Dermis microvascular lymphatic vessel endothelial cell (primary cell): ENCODE measurements at places on chromosomes 4 and X. TPM values are rescaled to one million over a fixed set of nuclear protein-coding genes. Genes with fewer than 3 reads are reported as not detected.

DNA sequence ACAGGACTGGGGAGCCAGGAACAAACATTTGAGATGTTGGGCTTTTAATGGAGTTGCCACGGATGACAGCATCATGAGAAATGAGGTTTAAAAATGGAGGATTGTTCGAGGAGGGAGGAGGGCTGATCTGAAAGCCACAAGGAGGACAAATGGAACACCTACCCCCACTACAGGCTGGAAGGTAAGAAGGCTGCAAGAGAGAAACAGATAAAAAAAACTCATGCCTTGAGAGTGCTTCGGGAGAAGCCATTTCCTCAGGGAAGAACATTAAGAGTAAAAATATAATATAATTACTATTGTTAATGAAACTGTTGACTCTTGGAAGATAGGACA is 119.5 kb upstream of the MAP9 start:
- no peak for DNase-seq

DNA sequence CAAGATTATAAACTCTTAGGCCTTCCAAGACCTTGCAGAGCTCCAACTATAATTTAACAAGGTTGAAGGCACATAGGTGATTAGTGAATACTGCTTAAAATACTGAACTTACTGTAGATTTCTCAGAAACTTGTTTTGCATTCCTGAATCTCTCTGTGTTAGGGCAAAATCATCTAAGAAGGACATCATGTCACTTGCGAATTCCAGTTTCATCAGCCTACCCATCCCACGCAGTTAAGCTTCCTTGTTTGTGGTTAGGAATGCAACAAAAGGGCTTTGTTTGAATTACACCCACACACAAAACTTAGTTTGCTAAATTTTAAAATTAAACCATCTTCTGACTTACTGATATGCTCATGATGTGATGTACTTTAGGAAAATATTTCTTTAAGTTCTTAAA is 174.0 kb downstream of the SOWAHB start:
- no peak for DNase-seq

DNA sequence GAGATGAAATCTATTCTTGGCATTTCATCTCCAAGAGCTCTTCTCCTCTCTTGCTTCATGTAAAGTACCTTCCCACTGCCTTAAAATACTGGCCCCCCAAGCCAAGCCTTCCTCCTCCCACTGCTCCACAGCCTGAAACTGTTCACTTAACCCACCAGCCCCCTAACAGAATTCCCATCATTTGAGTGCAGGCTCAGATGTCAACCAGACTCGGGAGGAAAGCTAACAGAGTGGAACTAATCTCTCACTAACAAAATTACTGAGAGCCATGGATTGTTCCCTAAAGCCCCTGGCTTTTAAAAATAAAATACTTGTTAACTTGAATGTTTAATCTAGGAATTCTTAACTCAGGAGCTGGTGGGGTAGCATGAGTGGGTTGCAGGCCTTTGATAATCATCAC is 7.1 kb upstream of the DCUN1D4 start:
- DNase-seq = no peak

DNA sequence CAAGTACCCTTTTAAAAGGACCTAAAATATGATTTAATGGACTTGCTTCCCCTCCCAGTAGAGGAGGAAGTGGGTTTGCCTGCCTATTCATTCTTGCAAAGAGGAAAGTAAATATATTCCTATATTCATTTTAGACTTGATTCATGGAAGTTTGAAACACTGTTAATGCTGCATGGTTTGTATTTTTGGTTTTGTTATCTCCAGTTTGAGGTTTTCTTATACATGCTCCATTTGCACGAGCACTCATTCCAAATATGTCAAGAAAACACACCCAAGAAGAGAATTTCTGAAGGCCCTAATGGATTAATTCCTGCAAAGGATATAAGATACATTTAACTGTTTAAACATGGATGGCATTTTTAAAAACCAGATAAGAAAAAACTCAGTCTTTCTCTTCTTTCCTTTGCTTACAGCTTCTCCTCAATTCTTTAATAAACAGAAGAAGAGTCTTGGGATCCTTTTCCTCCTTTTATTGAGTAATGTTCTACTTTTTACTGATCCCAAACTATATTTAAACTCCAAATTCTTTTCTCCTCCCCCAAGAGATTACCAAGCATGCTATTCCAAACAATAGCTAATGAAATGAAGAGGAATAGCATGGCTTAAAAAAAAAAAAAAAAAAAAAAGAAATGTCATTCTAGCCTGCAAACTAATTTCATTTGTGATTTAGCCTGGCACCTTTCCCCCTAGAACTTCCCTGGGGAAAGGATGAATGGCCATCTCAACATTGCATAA is 54.6 kb upstream of the LDB2 start:
- DNase-seq = no peak

The ENPP6 gene
- total RNA-seq = under 0.01 TPM in 1 of 2 replicates, not detected in the other

The NPY5R gene
- total RNA-seq = not detected in 2 replicates

The BEX1 gene
- total RNA-seq = not detected in 2 replicates

- DNase-seq = no peak
These were observed 357.9 kb downstream of the UNC5C start for GRCh38 chr4:95190751-95191436.

The TEX13D gene
- not detected in 2 replicates for total RNA-seq

DNA sequence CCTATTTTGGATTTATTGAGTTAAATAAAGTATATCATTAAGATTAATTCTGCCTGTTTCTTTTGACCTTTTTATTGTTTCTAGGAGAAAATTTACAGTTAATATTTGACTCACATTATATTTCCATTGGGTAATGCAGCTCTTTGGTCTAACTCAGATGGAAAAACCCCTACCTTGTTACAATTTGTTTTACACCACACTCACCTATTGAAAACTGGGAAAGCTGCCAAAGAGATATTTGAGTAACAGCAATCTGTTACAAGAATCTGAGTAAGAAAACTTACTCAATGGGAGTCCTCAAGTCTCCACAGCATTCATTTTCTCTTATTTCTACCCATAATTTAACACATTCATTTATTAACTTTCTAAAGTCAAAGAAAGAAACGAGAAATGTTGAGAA is 108.0 kb upstream of the TLL1 start:
- no peak for DNase-seq

The WDR19 gene
- 19.0 and 20.9 TPM in 2 replicates for total RNA-seq
